Activated CD8-positive, alpha-beta memory T cell treated with anti-CD3 and anti-CD28 coated beads, Interleukin-2, amount 10 ng/mL, durations not matched to agents 7 days and 5 days (primary cell): ENCODE measurements at places on chromosomes 4 and X. TPM values are rescaled to one million over a fixed set of nuclear protein-coding genes. Genes with fewer than 3 reads are reported as not detected.

DNA sequence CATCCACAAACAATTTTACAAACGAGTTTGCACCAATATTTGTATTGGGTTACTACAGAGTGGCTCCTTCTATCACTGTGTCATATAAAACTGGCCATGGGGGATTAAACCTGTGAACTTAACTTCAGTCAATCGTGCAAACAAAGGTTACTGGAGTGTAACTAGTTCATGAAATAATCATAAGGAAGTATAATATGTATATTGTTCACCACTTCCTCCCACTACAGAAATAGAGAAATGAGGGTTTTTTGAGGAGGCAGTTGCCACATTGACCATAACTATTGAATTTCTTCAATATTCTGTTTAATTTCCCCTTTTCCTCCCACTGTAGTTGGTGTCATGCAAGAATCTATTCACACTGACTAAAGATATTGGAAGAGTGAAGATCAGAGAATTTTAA is at the start of gene GPR82:
Gene GPR82, plus strand, starts transcription at position 356 of the 400 bp plus-strand sequence. CDS start 2,846 bp downstream, outside the sequence.
- no peak for DNase-seq

DNA sequence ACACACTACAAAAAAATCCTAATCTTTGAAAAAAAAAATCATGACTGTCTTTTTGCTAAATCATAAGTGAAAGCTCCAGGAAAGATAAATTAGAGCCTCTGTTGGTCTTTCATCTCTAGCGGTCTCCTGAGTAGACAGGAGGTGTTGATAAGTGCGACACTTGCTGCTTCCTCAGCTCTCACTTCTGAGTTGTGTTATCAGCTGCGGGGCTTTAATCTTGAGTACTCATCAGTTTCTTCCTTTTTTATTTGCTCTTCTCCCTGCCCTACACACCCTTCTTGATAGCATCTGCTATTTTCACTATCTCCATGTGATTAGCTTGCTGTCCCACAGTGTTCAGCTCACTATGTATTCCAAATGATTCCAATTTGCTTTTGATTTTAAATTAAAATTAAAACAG is 1449.2 kb downstream of the C4orf33 start:
- DNase-seq, result no peak

DNA sequence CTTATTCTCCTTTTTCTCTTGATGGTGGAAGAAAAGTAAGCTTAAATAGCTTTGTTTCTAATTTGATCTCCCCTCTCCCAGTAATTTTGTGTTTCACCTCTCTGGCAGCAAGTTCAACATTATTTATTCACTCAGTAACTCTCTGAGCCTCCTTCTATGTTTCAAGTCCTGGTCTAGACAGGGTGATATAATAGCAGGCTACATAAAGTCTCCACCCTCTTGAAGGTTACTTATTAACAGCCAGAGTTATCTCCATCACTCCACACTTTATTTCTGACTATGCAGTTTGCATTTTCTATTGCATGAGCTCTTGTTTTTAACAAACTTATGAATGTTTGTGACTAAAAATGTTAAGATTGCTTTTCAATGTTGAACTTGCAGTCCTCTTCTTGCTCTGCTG is 17.8 kb upstream of the ANOS1 start:
- no peak for DNase-seq

DNA sequence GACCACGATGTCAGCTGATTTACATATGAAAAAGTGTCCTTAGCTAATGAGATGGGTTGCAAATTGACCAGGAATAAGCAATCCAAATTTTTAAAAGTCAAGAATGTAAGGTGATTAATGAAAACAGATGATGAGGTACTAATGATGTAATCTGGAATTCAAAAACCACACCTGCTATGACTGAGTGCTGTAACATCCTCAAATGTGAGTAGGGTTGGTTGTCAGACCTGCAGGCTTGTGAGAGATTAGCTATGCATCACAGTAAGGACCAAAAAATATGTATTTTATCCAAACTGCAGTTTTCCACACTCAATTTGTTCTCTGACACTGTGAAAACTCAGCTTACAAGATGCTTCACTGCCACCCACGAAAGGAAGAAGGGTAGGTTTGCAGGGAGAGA is 242.5 kb downstream of the OPHN1 start:
- DNase-seq, result no peak

- DNase-seq, result no peak
These were observed 773 bp downstream of the TLR3 start for GRCh38 chr4:186069729-186070128.

DNA sequence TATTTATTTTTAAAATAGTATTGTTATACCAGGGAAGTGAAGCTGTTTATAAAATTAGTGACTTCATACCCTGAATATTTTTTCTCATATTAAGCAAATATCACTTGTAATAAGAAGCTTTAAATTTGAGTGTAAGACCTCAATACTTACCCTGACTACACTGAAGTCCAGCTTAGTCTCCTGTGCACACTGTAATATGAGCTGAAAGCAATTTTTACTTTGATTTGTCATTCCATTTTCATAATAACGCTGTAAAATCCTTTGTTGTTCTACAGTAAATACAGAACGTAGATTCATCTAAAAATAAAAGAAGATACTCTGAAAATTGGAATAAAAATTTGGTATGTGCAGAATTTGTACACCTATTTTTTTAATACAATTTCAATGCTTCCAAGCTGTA is 27.2 kb downstream of the HDX start:
- DNase-seq, result no peak

DNA sequence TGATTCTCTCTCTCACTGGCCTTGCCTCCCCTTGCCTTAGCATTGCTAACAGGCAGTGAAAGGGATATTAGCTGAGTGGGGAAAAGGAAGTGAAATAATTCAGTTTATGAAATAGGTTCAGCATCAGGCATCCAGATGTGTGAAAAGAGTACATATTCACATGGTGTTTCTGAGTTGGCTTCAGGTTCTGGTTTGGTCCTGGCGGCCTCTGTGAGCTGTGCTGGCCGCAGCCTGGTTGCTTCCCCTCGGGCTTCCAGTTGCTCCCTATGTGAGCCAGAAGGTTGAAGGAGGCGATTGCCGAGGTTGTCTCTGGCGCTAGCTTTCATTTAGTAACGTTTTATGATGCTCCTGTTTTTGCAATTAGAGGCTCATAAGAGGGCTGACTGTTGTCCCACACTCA is 99.1 kb upstream of the TLR2 start:
- DNase-seq, result no peak

- no peak for DNase-seq
These were observed 88.0 kb downstream of the FNIP2 start for GRCh38 chr4:158856852-158857251.

GRCh38 chr4:152920768-152921167 is 15.4 kb upstream of the FHDC1 start:
- DNase-seq, result no peak

DNA sequence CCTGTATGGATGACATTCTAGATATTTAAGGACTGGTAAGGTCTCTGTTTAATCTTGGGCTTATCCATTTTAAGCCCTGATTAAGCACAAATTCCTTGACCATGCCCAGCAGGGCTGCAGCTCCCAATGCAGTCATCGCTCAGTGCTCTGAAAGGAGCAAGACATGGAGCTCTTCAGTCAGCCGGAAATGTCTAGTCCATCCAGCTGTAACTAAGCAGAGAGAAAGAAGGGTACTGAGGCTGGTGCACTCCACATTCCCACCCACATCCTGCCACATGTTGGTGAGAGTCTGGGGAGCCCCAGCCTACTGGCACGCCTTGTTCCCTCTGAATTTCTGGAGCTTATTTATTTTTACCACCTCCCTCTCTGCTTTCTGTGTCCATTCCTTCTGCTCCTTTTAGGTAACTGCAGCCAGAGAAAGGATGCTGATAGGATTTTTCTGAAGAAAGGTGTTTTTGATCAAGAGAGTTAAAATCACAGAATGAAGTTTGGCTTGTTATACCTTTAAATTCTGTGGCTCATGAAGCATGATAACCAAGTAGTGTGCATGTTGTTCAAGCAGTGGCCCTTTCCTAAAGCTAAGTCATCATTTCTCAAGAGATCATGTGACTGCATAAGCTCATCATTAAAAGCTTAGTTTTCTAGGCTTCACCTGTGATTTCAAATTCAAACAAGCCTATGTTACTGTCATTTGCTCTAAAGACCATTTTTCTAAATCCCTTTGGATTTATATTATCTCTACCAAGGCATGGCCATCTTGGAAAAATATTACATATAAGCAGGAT is 74.0 kb downstream of the GALNT7 start:
- no peak for DNase-seq

DNA sequence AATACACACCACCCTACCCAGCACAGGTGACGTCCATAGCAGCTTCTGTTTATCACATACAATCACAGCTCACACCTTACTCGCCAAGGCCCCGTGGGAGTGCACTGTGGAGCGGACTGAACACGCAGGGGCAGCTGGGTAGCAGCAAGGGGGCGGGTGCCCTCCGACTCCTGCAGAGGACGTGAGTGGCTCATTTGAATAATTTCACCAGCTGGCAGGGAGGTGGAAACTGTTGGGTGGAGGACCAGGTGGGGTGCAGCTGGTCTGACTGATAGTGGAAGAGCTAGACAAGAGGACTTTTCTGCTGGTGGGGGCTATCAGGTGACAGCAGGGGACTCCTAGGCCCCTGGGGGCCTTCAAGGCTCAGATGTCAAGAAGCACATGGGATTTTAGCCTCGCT is 16.3 kb downstream of the MAN2B2 start:
- DNase-seq, result no peak

GRCh38 chr4:71634364-71634763 is 149.5 kb downstream of the GC start:
- no peak for DNase-seq

- DNase-seq, result no peak
These were observed 78.0 kb upstream of the CPEB2 start for GRCh38 chr4:14924076-14924811.

DNA sequence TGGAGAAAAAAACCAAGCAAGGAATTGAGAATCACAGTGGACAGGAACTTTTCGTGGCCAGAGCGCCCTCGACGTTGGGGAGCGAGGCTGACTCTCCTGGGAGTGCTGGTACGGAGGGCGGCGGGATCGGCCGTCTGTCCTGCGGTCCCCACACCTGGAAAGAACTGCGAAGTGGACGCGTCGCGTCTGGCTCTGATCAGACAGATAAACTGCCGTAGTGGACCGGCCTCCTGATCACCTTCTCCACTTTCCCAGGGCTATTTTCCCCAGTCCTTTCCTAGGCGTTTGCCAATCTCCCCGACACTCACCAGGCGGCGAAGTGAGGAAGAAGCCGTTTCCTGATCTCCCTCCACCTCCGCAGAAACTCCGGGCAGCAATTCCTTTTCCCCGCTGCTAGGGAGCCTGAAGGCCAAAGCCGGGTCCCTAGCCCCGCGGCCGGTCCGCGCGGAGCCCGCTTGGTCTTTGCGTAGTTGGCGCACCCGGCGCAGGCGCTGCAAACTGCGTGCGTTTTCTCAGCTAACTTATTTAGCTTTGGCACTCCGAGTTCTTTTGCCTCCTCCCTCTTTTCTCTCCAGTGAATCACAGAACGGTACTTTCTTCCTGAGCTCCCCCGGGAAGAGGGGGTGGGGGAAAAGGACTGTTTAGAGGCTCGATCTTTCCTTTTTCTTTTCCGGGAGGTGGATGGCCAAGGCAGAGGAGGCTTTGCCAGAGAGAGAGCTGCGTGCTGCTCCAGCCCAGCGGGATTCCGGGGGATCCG is at the start of gene ARSJ:
Gene ARSJ, minus strand, starts transcription at position 500 of the 757 bp plus-strand sequence. CDS start 813 bp downstream, outside the sequence.
- no peak for DNase-seq

GRCh38 chrX:38878641-38879340 is 77.5 kb downstream of the MID1IP1 start:
- no peak for DNase-seq

GRCh38 chr4:156933633-156934258 is 37.9 kb downstream of the PDGFC start:
- DNase-seq, result no peak

DNA sequence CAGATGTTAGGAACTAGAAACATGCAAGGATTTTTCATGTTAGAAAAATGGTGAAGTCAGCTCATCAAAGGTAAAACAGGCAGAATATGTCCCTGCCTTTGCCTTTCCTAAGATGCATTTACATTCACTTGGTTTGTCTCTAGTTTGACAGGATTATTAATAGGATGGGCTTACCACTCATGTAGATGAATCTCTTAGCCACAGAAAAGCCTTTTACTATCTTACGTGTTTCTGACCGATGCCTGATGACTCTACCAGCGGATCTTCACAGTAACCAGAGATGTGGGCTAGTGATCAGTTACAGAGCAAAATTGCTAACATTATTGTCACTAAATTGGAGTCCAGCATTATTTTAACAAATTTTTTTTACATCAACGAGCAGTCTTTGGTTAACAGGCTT is 187.6 kb downstream of the MAML3 start:
- no peak for DNase-seq

DNA sequence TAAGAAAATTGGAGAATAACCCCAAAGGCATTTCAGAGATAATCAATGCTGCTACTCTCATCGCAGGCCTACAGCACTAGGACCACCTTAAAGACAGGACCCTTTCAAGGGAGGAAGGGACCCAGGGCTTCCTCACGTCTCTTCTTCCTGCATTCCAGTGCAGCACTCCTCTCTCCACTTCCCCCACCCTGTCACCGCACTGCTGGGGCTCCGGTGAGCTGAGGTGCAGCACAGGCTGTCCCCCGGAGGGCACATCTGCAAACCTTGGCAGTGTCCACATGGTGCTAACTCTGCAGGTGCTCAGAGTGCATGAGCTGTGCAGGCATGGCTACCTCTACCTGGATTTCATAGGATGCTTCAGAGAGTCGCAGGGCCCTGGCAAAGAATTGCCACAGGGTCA is 305.6 kb downstream of the DCHS2 start:
- no peak for DNase-seq

- no peak for DNase-seq
These were observed 4.2 kb downstream of the MID1 start for GRCh38 chrX:10615931-10616774.

GRCh38 chrX:131821945-131822622 is 201.0 kb upstream of the STK26 start:
- DNase-seq, result no peak

DNA sequence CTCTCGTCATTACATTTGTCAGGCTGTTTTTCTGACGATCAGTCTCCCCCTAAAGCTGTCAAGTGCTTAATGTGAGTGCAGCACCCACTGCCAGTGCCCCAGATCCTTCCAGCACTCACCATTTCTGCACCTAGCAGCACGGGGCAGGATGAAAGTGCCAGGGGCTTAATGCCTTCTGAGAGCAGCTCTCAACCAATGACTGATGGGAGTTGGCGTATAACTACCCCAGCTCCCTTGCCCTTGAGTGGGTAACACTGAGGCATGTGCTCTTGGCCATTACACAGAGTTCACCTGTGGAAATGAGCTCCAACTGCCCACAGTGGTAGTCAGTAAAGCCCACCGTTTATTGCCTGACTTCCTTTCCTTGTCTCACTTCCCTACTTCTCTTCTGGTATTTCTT is 226.2 kb upstream of the BCOR start:
- no peak for DNase-seq

- DNase-seq, result no peak
These were observed 10.6 kb downstream of the C4orf54 start for GRCh38 chr4:99647071-99647470.

The CCDC120 gene
- total RNA-seq, result 7.9 TPM

The RAB41 gene
- not detected for total RNA-seq

The CASP3 gene
- total RNA-seq, result 116 TPM

The NPY2R gene
- not detected for total RNA-seq

The KIT gene
- total RNA-seq, result 0.96 TPM

The STARD8 gene
- total RNA-seq, result 0.64 TPM

The UNC5C gene
- total RNA-seq, result not detected

The LARP1B gene
- 13.4 TPM for total RNA-seq

The EDNRA gene
- total RNA-seq, result not detected
